SK-N-MC (cell line): ENCODE measurements at places on chromosomes 16 and 17.

DNA sequence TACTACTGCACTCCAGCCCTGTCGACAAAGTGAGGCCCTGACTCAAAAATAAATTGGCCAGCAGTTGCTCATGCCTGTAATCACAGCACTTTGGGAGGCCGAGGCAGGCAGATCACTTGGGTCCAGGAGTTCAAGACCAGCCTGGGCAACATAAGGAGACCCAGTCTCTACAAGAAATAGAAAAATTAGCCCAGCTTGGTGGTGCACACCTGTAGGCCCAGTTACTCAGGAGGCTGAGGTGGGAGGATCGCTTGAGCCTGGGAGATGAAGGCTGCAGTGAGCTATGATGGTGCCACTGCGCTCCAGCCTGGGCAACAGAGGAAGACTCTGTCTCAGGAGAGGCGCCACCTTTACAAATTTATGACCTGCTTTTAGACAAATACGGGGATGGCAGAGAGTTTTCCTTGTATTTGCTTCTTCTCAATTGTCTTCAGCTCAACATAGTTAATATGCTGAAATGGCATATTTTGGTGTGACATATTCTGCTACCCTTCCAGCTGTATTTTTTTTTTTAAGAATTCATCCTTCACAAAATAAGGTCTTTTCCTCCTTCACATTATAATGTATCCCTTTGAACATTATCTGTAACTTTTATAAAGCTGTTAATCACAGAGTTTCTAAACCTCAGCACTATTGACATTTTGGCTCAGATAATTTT is 21.1 kb upstream of the YPEL2 start:
- DNase-seq = no peak

DNA sequence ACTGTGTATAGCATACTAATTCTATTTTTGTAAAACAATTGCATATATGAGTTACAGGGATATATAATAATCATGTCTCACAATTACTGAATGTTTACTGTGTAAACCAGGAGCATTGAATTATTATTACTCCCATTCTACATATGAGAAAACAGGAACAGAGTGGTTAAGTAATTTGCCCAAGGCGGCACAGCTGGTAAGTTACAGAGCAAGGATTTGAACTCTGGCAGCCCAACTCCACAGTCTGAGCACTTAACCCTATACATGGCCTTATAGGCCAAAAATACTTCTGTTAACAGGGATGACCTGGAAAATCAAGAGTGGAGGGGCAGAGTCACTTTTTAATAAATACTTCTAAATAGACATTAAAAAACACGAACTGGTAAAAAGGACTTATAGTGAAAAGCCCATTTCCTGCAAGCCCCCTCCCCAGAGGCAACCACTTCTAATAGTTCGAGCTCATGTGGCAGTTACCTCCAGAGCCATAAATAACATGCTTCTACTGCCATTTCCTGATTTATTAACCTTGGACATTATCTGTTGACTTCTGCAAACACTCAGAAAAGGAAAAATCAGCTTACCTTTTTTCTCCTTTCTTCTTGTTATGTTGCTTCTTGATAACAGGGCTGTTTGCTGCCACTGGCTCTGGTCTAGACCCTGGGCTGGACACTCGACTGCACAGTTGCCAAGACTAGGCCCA is 22.1 kb upstream of the ADGRG1 start:
- DNase-seq = no peak

GRCh38 chr16:67613808-67614207 is 31.1 kb upstream of the CARMIL2 start:
- DNase-seq = no peak

- no peak for DNase-seq
These were observed 79.8 kb upstream of the TMEM97 start for GRCh38 chr17:28239271-28239624.

DNA sequence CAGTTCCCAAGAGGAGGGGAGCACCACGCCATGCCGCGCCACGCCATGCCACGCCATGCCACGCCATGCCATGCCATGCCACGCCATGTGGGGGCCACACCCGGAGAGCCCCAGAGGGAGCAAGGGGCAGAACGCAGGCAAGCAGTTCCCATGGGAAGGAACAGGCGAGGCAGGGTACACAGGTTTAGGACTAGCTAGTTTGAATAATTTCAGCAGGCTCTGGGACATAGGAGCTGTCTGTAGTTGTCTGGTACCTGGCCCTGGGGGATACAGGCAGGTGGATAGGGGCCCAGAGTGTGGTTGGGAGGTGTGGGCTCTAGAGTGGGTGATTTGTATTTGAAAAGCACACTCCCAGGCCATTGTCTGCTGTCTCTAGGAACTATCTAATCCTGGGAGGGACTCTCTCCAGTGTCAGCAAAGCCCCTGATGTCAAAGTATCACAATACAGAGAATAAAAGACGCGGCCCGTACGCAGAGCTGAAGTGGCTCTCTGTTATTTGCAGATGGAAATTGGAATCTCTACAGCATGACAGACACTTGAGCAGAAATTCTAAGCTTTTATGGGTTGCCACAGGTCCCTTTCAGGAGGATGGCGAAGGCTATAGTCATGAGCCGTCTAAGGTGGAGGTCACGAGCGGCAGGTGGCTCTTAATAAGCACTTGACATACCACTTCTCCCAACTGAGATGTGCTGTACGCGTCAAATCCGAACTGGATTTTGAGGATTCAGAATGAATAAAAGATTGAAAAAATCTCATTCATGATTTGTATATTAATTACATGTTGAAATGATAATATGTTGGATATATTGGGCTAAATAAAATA is 220.8 kb upstream of the TNRC6C start:
- DNase-seq = no peak

DNA sequence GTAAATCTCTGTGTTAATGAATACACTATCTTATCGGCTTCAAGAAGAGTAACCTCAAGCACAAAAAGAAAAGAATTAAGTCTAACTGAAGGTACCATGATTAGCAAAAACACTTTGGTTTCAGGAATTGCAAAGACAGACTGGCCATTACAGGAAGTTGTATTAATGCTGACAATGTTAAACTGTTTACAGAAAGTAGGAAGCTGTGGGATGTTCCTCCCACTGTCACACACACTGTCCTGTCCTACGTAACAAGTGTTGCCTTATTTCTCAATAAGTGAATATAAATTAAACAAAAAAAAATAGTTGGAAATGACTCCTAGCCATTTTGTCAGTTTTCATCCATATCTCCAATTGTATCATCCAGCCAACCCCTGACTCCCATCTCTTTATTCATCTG is 8.6 kb downstream of the GNA13 start:
- DNase-seq = no peak

DNA sequence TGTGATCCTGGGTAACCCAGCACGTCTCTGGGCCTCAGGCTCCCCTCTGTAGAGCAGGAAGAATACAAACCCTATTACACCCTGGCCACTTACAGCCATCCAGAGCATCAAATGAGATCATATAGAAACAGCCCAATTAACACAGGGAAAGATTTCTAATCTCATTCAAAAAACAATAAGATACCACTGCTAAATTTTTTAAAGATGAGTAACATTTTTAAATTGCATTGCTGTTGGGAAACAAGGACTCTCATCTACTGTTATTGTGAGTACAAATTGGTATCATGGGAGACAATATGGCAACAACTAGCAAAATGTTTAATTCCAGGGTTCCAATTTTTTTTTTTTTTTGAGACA is 41.1 kb downstream of the SRL start:
- no peak for DNase-seq

- DNase-seq = no peak
These were observed 704 bp downstream of the ASIC2 start for GRCh38 chr17:33292201-33292980.

DNA sequence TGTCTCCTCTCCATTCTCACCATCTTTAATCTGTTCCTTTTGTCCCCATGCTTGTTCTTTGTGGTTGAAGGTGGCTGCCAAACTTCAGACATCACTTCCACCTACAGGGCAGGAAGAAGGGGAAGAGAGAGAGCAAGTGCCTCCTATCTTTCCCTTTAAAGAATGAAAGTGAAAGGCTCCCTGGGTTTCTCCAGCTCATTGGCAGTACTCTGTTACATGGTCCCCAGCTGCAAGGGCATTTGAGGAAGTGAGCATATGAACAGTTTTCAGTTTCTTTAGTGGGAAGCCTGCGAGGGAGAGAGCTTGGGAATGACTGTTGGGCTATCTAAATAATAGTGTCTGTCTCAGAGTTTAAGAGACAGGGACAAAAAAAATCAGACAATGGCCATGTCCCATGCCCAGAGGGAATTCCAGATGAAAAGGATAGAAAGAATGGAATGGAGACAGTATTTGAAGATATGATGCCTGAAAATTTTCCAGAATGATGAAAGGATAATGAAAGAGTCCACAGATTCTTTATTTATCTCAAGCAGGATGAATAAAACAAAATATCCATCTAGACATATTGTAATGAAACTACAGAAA is 159.9 kb downstream of the LGALS9B start:
- DNase-seq = no peak

- no peak for DNase-seq
These were observed 833.4 kb upstream of the GOT2 start for GRCh38 chr16:59567496-59567895.

GRCh38 chr16:67490335-67491096 is 7.2 kb upstream of the AGRP start:
- DNase-seq = no peak

GRCh38 chr16:49936791-49937190 is 80.9 kb upstream of the ZNF423 start:
- DNase-seq = no peak

- no peak for DNase-seq
These were observed 15.0 kb downstream of the CBX4 start for GRCh38 chr17:79824234-79824633.

- no peak for DNase-seq
These were observed 240.5 kb downstream of the GSG1L start for GRCh38 chr16:27822996-27823395.

GRCh38 chr17:39726617-39727016 is 3.7 kb downstream of the MIEN1 start:
- no peak for DNase-seq
